ENCODE measurements at places on chromosomes 4 and X.
A peak's percentile ranks its signal among the peaks of the same experiment; 100 is the strongest.

- DNase-seq, result no peak
These were observed 59.5 kb upstream of the PGM2 start for GRCh38 chr4:37767019-37767418.

- DNase-seq, result peak; percentile 4
These were observed 43.8 kb upstream of the WDR1 start for GRCh38 chr4:10160281-10160856.

- DNase-seq, result no peak
These were observed 479.8 kb downstream of the KLHL13 start for GRCh38 chrX:117636826-117637225.

GRCh38 chr4:3524920-3525319 lies 7.3 kb downstream of the LRPAP1 start:
- DNase-seq, result no peak

Measured in NCI-H1105 treated with DMSO at 0.1 percent for 48 hours (cell line).